ENCODE measurements at places on chromosomes 4 and X. TPM values are rescaled to one million over a fixed set of nuclear protein-coding genes. Genes with fewer than 3 reads are reported as not detected.

TEX13B gene
- not detected for total RNA-seq

MTTP gene
- total RNA-seq: 4.7 TPM

MTNR1A gene
- total RNA-seq: not detected

ADAM29 gene
- not detected for total RNA-seq

DAPP1 gene
- total RNA-seq: 1.0 TPM

MAGEA9B gene
- not detected for total RNA-seq

PRDM8 gene
- 1.3 TPM for total RNA-seq
